Effector memory CD4-positive, alpha-beta T cell (primary cell): ENCODE measurements at places on chromosomes 2 and 18.
A peak's percentile ranks its signal among the peaks of the same experiment; 100 is the strongest.

- no peak for DNase-seq
Measured at GRCh38 chr18:35517715-35518114, 20.0 kb upstream of the INO80C start.

DNA sequence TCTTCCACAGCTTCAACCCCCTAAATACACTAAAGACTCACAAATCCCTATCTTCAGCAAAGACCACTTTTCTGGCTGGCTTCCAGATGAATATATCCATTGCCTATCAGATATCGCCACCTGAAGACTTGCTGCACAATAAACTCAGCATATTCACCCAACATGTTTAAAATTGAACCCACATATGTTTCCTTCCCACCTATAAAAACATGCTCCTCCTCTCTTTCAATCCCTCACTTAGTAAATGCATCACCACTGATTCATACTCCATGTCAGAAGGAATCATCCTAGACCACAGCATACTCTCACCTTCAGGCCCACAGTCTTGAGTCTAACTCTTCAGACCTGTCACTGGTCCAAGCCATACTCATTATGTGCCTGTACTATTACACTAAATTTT is 5.3 kb downstream of the SPC25 start:
- DNase-seq, result no peak

- no peak for DNase-seq
Measured at GRCh38 chr2:31886700-31887099, 124.1 kb downstream of the MEMO1 start.

DNA sequence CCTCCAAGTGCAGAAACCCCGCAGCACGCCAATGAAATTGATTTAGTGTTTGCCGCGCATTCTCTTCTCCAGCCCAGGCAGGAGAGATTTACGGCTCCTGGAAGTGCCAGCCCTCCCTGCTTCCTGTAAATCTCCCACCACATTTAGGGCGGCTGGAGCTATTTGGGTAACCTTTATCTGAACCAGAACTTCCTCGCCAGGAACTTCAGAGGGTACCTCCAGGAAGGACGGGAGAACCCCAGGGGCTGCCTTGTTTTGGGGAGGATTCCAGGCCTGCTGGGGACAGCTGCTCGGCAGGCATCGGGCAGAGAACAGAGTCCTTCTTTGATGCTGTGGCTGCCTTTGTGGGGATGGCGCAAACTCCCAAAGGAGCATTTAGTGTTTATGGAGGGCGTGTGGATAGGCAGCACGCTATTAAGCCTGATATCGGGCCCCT is 122.0 kb upstream of the MYCN start:
- no peak for DNase-seq

DNA sequence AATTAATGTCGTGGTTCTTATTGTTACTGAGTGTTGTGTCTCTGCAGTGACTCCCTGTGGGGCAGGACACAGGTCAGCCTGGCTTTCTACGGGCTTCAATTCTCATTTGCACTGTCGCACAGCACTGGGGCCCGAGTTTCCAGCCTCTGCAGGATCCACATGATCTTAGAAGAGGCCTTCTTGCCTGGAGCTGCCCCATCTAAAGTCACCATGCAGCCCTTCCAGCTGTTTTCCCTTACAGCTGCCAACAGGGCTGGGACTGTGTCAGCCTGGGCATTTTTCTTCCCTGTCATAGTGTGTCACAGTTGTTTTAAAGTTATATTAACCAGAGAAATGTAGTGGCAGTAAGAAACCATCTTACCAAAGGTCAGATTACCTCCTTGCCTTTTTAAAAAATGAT is 27.0 kb downstream of the FHL2 start:
- DNase-seq, result no peak

GRCh38 chr2:153644955-153645354 is 166.4 kb upstream of the RPRM start:
- no peak for DNase-seq

GRCh38 chr2:148989882-148990493 is 48.5 kb upstream of the LYPD6B start:
- no peak for DNase-seq

DNA sequence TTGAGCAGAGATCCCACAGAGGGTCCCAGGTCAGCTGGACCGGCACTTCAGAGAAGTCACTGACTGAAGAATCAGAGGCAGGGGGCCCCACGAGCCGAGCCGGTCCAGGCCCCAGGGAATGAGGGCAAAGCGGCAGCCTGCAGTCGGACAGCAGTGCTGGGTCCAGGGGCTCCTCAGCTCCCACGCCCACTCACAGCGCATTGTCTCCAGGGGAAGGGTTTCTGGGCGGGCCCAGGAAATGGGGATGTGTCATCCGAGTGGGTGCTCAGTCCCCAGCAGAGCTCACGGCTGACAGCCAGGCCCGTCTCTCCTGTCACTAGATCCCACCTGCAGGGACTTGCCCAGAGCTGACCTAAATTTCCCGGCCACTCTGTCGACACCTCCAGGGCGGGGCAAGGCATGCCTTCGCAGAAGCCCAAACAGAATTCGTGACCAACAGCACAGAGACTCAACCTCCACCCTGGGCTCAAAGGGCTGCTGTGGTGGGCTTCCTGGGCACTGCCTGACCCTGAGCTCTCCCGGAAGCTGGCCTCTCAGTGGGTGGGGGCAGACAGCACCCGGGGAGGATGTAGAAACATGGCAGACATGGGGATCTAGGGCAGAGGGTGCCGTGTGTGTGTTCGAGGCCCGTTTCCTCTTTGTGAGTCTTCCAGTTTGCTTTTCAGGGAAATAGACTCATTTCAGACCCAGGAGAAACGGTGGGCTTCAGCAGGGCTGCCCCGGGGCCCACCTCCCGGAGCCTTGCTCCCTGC is 42.1 kb upstream of the TAF1B start:
- peak; percentile 69 for DNase-seq

GRCh38 chr18:48592540-48593171 is 53.8 kb downstream of the CTIF start:
- no peak for DNase-seq

GRCh38 chr2:220460257-220460985 is 833.0 kb downstream of the SLC4A3 start:
- no peak for DNase-seq

- no peak for DNase-seq
Measured at GRCh38 chr18:12946549-12947284, 1.1 kb upstream of the SEH1L start.

DNA sequence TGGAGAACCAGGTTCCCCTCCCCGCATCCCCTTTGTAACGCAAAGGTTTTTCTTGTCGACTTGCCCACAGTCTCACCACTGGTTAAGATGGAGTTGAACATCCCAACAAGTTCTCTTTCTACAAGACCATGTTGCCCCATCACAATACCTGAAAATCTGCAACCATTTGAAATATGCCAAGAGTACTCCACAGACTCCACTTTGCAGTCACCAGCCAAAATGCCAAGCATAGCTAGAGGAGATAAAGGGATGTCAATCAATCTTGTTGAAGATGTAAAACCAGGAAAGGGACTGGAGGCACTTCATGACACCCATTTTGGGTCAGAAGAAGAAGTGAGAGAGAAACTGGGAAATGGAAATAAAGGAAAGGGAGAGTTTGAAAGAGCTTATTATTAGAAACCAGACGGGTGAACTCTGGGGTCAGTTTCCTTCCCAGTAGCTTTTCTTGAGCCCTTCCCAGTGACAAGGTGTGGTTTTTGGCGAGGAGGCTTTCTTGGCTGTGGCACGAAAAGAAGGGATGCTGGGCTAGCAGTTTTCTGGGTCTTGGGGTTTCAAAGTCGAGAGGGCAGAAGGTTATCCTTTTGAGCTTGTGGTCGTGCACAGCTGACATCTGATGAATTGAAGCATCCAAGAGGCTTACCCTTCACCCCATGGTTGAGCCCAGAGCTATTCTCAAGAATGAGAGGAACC is 79.3 kb downstream of the ACAA2 start:
- no peak for DNase-seq

- DNase-seq, result no peak
Measured at GRCh38 chr2:104812286-104812685, 41.6 kb upstream of the POU3F3 start.

GRCh38 chr2:33022989-33023727 is 76.4 kb downstream of the LTBP1 start:
- no peak for DNase-seq

DNA sequence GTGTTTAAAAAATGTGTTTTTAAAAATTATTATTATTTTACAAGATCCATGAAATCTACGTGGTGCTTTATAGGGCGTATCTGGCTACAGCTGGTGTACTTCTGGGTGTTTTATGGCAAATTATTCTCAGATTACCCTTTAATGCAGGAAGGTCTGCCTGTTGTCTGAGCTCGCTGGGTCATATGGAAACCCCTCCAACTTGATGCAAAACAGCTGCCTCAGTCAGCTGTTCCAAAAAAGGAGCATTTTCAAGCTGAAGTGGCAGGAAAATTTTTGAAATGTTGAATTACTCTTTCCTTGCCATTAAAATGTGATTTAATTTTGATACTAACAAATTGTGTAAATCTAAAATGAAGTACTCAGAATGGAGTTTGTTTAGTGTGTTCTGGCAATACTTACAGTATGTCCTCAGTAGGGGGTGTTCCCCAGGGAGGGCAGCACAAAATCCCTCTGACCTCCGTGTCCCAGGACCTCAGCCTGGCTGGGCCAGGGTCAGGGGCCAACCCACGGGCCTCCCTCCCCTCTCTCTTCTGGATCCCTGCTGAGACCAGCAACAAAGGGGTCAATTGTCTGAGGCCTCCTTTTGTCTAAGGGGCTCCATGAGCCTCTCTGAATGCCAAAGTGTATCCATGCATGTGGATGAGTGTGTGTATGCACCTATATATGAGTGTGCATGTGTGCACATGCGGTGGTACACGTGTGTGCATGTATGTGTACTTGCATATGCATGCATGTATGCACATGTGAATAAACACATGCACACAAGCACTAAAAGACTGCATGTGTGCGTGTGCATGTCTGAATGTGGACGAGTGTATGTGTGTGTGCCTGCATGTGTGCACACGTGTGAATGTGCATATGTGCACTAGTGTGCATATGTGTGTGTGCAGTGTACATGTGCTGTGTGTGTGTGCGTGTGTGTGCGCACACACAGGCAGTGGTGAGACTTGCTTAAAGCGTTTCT is 105.4 kb downstream of the ACOXL start:
- DNase-seq, result no peak

DNA sequence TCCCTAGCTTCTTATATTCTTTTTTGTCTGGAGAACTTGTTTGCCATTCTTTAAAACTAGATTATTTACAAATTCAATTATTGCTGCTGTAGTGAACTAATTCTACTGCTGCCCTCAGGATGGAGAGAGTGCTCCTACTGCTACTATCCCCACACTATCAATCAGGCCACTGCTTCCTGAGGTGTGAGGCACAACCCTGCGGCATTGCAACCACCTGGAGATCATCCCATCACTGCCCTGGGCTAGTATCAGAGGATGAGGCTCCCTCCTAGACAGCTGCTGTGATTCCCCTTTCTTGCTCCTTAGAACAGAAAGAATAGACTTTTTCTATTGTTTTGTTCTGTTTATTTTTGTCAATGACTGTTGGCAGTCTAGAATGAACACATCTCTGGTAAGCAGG is 146.6 kb downstream of the CDH19 start:
- DNase-seq, result no peak

DNA sequence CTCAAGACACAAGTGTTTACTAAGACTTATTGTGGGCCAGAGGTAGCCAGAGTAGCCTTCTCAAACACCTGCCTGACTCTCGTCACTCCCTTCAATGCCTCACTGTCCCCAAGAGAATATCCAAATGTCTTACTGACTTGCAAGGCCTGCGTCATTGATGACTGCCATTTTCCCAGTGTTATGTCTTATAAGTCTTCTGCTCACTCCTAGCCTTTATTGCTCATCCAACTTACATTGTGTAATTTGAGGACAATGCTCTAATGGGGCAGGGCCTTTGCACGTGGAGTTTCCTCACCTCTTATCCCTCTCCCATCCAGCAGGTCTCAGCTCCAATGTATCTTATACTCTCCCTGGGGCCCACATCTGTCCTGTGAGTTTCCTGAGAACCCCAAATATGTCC is 10.1 kb upstream of the CD226 start:
- DNase-seq, result no peak

DNA sequence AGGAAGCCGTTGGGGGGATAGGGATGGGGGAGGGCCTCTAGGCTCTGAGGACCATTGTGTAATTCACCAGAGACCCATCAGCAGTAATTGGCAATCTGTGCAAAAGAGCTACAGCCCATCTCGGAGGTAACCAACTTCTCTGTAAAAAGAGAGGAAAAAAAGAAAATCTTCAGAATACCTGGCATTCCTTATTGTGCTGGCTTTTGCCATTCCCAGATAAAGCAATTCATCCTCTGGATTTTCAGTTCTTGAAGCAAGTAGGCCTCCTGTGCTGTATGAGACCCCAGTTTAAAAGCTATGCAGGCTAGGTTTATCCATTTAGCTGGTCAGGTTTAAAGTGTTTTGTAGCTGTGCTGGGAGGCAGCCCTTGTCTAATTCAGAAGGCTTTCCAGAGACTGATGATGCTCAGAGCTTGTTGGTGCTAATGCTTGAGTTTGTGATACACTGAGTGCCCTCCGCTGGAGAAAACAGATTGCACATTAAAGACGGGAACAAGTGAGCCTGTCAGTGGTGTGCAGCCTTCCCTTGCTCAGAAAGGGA is at the start of gene LRRTM4:
Gene LRRTM4 (minus strand): TSS at position 446 of the 540 bp plus-strand sequence.
- no peak for DNase-seq

GRCh38 chr18:46555213-46555612 is 101.8 kb downstream of the LOXHD1 start:
- DNase-seq, result no peak

- no peak for DNase-seq
Measured at GRCh38 chr2:129761569-129762021, 217.9 kb upstream of the RAB6C start.

DNA sequence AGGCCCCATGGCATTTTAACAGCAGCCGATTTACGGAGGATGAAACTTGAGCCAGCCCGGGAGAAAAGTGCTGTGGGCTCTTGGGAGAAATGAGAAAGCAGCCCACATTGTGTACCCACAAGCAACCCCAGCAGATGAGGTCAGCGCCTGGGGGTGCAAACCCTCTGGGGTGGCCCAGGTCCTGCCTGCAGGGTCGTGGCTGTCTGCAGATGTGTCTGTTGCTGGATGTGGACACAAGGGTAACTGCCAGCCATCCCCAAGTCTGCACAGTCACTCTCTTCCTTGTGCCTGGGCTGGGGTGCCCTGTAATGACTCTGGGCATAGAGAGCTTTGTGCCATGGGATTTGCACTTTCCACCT is 170.8 kb downstream of the PRKCE start:
- DNase-seq, result no peak

- no peak for DNase-seq
Measured at GRCh38 chr2:24832931-24833701, 39.9 kb downstream of the CENPO start.

DNA sequence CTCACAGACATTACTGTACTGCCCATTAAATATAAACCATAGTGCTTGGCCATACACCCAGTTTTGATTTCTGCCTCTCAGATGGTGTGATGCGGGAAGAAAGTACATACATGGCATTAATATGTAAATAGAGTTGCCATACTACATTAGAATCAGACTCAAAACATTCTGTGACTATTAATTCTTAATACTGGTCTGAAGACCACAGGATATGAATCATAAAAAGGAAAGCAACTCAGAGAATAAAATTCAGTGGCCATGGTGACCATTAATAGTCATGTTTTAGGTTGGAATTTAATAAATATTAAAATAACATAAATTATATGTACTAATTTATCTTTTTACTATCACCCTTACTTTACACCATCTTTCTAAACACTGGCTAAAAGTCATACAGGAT is 33.0 kb upstream of the WDR75 start:
- no peak for DNase-seq
